ENCODE measurements at places on chromosomes 1 and 21.

GRCh38 chr1:69494221-69494620, 73.5 kb upstream of the LRRC7 start:
- DNase-seq: no peak

GRCh38 chr1:1150100-1150499, 23.6 kb upstream of the TTLL10 start:
- DNase-seq: no peak

DNA sequence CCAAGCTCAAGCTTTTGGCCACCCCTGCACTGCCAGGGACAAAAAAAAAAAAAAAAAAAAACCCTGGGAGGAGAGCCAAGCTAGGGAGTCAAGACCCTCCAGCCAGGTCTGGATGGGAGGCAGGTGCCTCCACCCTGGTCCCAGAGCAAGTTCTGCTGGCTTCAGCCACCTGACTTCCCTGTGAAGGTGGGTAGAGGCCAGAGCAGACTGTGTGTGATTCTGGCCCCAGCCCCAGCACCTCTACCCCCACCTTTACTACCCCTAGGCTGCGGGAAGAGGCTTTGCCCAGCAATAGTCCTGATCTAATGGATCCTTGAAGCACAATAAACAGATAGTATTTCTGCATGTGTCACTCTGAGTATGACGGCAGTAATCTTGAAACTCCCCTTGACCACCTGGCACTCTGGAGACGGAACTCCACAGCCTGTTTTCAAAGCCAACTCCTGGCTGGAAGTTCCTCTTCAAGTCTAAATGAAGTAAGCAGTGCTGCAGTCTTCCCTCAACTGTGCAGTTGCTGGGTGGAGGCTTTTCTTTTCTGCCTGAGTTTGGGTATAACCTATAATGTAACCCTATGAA, 9.8 kb downstream of the PDZK1IP1 start:
- no peak for DNase-seq

GRCh38 chr1:215543191-215543606, 23.9 kb upstream of the KCTD3 start:
- no peak for DNase-seq

DNA sequence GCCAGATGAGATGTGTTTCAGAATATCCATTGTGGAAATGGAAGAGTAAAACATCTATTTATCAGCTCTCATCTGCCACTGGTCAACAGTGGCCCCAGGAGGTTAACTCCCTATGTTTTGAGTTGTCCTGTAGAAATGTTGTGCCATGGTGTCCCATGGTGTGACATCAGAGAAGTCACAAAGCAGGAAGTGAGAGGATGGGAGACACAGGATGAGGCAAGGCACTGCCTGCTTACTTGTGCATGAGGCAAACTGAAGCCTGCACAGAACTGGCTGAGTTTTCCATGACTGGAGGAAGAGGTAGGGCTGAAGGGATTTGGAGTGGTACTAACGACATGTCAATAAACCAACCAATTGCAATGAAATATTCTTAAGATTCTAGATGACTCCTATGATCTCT, 131.5 kb upstream of the ZNF644 start:
- no peak for DNase-seq

DNA sequence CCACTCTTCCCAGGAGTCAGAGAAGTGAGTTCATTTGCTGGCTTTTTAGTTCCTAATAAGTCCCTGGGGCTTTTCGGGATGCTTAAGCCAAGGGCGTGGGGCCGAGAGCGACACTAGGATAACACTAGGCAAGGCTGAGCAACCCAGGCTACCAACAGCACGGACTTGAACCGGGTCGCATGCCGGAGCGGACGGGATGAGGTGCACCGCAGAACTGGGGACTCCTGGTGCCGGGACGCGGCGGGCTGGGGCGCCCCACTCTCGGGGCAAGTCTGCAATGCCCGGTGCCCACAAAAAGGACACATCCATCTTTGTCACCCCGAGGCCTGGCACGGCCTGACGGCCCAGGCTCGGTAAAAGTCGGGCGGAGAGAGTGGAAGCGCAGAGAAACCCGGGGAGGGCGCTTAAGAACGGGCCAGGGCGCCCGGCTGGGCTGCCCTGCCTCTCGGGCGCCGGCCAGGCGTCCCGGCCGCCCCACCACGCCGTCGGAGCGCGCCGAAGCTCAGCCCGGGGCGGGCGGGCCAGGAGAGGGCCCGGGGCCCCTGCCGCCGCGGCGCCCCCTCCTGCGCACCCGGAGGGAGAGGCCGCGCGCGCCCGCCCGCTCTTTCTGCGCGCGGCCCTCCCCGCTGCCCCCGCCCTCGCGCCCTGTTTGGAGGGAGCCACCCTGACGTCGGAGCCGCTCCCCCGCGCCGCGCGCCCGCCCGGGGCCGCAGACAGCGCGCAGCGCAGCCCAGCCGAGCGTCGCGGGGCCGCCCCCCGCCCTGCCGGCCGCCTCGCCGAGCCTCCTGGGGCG, at the start of gene NBL1:
NBL1 (plus strand) TSS at position 710 of the 793 bp plus-strand sequence. CDS start 10,720 bp downstream, outside the sequence.
- DNase-seq: no peak

GRCh38 chr1:58971629-58972140, 187.8 kb upstream of the JUN start:
- no peak for DNase-seq

DNA sequence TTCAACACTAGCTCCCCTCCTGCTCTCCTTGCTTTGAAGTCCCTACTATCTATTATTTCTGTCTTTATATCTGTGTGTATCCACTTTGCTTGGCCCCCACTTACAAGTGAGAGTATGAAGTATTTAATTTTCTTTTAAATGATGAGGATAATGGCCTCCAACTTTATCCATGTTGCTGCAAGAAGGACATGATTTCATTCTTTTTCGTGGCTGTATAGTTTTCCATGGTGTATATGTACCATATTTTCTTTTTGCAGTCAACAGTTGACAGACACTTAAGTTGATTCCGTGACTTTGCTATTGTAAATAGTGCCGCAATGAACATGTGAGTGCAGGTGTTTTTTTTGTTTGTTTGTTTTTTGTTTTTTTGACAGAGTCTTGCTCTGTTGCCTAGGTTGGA, 365.6 kb downstream of the ZP4 start:
- DNase-seq: no peak

DNA sequence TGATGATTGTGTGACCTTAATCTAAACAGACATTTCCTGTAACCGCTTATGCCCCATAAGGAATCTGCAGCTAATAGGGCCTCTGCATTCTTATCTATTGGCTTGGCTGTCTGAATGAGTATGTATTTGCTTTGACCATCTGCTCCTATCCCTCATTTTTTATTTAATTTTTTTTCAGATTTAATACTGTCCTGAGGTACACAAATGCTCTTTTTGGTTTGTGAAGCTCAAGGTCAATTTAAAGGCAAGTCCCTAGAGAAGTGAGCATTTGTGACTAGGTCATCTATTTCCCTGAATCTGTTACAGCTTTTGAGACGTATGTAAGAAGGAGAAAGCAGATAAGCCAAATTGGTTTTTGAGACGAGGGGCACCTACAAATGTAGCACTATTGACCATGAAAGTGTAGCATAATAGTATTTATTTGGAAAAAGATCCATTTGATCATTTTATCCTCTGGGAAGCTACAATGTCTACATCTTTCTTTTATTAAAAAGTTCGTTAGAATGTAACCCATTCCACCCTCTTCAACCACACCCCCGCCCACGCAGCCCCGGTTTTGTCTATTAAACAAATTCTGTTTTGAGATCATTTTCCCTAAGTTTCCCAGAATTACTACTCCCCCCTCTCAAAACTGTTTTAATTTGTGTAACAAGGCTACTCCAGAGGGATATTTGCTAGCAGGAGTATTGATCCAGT, 69.2 kb upstream of the HSPA13 start:
- no peak for DNase-seq

GRCh38 chr1:235887676-235888075, 21.0 kb upstream of the LYST start:
- no peak for DNase-seq

GRCh38 chr1:162080472-162081015, 11.1 kb downstream of the NOS1AP start:
- no peak for DNase-seq

All from esophagus squamous epithelium (tissue), 5 donors.